ENCODE measurements at places on chromosomes 1 and 21.

DNA sequence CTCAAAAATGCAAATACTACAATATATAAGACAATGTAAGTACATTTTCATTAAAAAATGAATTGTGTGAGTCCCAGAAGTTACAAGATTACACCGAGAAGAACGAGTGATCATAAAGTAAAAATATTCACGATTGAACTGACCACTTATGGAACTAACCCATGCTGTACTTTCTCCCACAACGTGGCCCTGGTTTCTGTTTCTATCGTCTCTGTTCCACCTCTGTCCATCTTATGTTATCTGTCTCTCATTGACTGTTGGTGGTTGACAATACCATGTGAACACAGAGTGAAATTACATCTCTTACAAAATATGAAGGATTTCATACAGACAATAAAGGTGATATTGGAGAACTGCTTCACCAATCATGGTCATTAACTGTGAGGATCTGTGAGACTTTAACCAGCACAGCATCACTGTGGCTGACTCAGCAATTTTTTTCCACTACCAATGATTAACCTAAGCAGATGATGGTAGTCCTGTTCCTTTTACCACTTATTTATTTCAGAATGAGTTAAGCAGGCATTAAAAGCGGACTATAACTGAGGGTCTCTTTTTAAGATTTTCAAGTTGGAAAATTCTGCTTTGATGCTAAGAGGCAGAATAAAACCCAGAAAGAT is 165.1 kb downstream of the TGFB2 start:
- DNase-seq, result no peak

DNA sequence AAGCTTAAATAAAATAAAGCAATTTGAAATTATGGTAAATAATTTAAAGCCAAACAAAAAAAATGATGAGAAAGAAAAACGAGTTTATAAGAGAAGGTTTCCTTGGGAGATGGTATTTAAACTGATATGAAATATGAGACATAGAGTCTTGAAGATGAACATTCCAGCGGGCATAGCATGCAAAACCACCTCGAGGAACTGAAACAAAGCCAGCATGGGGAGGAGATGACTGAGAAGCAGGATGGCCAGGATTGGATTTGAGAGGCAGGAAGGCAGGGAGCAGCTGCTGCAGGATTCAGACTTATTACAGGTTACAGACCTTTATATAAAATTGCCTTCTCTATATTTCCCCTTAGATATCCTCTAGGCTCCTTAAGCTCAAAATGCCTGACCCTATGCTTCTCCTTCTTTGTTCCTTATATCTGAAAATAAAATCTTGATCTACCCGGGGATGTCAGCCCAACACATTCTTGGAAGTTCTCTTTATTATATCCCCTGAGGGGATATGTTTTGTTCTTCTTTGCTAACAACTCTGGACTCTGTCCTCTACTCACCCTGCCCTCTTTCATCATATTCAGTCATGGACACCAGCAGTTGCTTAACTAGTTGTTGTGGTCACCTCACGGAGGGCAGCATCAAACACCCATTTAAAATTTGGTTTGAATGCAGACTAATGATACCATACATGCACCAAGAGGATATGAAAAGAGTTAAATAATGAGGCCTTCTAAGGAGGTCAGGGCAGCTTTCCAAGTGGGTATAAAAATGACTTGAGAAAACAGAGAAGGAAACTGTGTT is 719.1 kb upstream of the B3GALT2 start:
- DNase-seq, result no peak

DNA sequence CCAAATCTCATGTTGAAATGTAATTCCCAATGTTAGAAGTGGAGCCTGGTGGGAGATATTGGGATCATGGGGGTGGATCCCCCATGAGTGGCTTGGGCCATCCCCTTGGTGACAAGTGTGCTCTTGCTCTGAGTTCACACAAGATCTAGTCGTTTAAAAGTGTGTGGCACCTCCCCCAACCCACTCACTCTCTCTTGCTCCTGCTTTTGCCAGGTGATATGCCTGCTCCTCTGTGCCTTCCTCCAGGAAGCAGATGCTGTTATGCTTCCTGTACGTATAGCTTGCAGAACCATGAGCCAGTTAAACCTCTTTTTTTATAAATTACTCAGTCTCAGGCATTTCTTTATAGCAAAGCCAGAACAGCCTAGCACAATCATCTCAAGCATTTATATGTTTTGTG is 23.0 kb upstream of the HSPA13 start:
- no peak for DNase-seq

DNA sequence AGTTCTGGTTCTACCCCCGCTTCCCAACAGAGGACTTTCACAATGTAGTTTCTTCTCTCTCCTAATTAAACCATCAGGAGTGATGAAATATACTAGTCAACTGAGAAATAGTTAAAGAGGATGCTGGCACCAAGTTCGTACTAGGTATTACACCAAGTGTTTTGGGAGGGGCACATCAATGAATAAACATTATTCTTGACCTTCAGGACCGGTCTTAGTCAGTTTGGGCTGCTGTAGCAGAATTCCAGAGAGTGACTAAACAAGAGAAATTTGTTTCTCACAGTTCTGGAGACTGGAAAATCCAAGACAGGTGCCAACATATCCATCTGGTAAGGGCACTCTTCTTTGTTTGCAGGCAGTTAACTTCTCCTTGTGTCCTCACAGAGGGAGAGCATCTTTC is 103.8 kb downstream of the SPATA17 start:
- DNase-seq, result no peak

DNA sequence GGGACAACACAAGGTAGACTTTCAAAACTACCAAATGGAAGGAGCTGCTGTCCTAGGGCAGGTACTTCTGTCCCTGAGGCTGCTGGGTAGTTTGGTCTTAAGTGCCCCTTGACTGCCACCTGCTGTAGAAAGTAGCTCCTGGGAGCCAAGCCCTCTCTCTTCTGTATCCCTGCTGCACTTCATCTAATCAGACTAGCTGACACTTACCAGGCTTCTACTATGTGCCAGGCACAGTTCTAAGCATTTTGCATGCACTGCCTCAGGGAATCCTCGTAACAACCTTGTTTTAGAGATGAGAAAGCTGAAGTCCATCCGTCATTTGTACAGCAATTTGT is 15.9 kb upstream of the SRSF4 start:
- DNase-seq, result peak; percentile 25

DNA sequence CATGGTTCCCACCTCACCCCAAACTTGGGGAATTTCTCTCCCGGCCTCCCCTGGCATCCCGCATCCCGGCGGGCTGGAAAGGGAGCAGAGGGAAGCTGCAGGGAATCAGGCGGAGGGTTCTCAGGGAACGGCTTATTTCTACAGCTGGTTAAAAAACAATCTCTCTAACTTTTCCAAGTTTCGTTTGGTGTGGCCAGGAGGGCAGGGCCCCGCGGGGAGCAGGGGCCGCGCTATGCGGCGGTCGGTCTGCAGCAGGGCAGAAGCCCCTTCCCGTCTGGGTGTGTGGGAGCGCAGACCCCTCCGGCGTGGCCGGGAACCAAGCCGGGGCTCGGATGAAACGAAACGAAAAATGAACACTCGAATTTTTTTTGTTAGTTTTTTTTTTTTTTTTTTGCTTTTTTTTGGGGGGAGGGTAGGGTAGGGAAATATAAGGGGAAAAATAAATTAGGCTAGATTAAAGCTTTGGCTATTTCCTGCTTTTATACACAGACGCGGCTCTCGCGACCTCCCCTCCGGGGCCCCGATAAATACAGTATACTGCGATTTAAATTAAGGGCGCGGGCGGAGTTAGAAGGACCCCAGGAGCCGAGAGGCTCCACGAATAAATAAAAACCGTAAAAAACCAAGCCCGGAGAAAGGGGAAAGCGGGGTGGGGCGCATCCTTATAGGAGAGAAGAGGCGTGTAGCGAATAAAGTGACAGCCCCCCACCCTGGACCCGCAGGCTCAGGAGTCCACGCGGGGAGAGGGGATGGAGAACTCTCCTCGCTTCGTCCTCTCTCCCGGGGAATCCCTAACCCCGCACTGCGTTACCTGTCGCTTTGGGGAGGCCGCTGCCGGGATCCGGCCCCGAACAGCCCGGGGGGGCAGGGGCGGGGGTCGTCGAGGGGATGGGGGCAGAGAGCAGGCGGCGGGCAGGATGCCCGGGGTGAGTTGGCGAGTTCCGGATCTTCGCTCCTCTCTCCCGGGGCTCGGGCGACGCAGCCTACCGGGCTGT is 2.1 kb downstream of the POU3F1 start:
- DNase-seq, result no peak

DNA sequence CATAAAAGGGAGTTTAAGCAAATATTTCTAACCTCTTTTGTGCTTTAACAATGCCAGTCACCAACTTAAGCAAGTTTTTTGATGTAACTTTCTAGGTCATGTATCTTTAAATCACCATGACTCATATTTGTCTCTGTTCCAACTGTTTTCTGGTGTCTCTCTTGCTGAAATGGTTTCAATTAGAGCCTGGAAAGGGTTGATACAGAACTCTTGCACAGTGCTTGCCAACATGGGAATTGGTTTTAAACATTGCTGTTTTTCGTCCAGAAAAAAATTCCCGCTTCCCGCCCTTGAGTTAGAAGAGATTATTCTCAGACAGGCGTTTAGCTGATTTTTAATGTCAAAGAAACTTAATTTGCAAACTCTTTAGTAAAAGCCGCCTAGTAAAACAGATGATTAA is 46.4 kb upstream of the SLC22A15 start:
- no peak for DNase-seq

DNA sequence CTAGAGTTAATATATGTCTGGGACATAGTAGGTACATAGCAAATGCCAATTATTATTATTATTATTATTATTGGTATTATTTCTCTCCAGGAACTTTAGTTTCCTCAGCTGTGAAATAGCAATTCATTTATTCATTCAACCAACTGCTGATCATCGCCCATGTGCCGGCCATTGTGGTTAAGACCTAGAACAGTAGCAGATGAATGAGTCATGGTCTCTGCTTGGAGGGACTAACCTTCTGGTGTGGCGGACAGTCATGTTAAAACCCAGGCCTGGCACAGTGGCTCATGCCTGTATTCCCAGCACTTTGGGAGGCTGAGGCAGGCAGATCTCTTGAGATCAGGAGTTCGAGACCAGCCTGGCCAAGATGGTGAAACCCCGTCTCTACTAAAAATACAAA is 23.8 kb upstream of the LDLRAP1 start:
- no peak for DNase-seq

GRCh38 chr1:233393926-233394680 is 66.6 kb downstream of the MAP3K21 start:
- DNase-seq, result no peak

GRCh38 chr1:77253211-77253610 is 28.6 kb upstream of the AK5 start:
- DNase-seq, result no peak

- DNase-seq, result no peak
These were observed 349.0 kb upstream of the VAMP3 start for GRCh38 chr1:7422081-7422480.

DNA sequence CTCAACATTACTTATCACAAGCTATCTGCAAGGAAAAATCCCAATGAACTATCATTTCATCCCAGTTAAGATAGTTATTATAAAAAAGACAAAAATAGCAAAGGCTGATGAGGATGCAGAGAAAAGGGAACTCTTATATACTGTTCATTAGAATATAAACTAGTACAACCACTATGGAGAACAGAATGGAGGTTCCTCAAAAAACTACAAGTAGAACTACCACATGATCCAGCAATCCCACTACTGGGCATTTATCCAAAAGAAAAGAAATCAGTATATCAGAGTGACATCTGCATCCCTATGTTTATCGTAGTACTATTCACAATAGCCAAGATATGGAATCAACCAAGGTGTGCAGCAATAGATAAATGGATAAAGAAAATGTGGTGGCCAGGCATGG is 4.9 kb upstream of the C1orf185 start:
- DNase-seq, result no peak

DNA sequence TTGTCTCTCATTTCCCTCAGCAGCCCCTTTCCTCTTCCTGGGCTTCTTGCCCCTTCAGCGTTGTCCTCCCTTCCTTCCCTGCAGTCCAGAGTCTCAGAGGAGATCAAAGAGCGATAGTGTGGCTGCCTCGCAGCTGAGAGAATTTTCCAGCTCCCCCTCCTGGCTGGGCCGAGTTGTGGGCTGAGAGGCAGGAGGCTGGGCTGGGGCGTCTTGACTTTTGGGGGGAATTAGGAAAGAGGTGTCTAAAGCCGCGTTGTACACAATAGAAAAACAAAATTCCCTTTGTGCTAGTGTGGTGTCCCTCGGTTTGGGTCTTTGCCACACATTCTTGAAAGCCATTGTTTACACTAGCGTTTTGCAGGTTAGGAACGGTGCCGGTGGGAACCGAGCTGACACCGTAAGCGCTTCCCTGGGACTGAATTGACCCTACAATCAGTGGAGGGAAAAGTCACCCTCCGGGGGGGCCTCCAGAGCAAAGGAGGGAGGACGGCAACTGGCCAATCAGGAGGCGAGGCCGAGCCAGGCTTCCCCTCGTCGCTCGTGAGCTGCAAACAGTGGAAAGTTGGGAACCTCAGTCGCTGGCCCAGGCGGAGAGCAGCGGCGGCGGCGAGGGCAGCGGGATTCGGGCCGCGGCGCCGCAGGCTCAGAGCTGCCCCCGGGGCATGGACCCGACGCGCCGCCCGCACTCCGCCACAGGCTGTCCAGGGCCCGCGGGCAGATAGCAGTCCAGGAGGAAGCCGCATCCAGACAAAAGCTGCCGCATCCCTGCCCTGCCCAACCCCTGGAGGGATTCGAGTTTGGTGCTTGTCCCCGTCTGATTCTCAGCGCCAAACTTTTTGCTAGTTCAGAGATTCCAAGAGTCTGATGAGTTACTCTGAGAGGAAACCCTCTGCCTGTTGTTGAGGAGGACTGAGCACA is at the start of gene HMCN1:
Gene HMCN1 (plus strand): TSS at position 574 of the 918 bp plus-strand sequence. CDS start 389 bp downstream, outside the sequence.
- DNase-seq, result peak; percentile 23

DNA sequence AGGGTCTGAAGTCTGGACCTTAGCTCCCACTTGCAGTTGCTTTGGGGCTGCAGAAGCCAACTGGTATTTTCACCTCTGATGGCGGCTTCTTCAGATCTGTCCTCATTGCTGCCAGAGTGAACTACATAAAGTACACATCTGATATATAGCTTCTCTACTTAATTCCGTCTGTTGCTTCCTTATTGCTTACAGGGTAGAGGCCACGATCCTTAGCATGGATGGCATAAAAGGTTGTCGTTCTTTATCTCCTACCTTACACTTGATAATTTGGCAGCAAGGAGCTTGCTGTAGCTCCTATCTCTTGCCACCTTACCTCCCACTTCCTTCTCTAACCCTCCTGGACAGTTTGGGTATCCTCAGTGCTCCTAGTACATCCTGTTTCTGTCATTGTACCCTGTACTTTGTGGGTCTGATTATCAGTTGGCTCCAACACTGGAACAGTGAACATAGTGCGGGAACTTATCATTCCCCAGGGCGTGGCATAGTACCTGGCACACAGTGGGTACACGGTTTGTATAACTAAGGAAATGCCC is 30.9 kb upstream of the NBL1 start:
- no peak for DNase-seq

- no peak for DNase-seq
These were observed 19.7 kb downstream of the VASH2 start for GRCh38 chr1:212970085-212970484.

- no peak for DNase-seq
These were observed 2.0 kb downstream of the MAPKAPK2 start for GRCh38 chr1:206686478-206687249.

- DNase-seq, result no peak
These were observed 41.2 kb upstream of the RIPK4 start for GRCh38 chr21:41808094-41808493.

- no peak for DNase-seq
These were observed 60.1 kb downstream of the KCNAB2 start for GRCh38 chr1:6105763-6106162.

GRCh38 chr1:162649583-162649982 is 17.3 kb downstream of the DDR2 start:
- no peak for DNase-seq

Measured in activated CD4-positive, alpha-beta T cell treated with anti-CD3 and anti-CD28 coated beads, Interleukin-2, amount 50 U/mL, for 48 hours (primary cell).